MV-4-11 (cell line): ENCODE measurements at places on chromosomes 4 and X.
A peak's percentile ranks its signal among the peaks of the same experiment; 100 is the strongest.

DNA sequence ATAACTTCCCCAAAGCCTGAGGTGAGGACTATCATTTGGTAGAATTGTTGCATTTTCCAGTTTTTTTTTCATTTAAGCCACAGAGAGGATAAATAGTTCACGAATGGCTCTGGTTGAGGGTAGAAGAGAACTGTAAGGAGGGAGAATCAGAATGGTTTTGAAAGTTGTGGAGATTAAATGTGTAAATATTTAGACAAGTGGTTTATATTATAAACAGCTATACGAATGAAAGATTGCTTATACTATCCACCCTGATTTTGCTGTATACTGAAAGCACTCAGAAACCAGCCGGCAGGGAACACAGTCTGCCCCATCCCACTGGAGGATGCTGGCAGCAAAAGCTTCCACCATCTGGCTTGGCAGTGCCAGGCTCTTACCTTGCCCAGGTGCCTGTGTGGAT, 341.1 kb downstream of the RAPGEF2 start:
- DNase-seq = no peak

- DNase-seq = no peak
These were observed 478.4 kb upstream of the FAM241A start for GRCh38 chr4:111666826-111667360.

- DNase-seq = no peak
These were observed 1051.7 kb downstream of the C4orf33 start for GRCh38 chr4:130147641-130148040.

GRCh38 chr4:156764846-156765245, 206.8 kb downstream of the PDGFC start:
- no peak for DNase-seq

- no peak for DNase-seq
These were observed 164.8 kb downstream of the PTTG2 start for GRCh38 chr4:38124961-38125360.

GRCh38 chr4:75714011-75714410, 10.4 kb upstream of the USO1 start:
- DNase-seq = no peak

- no peak for DNase-seq
These were observed 4.7 kb downstream of the GLUD2 start for GRCh38 chrX:121052122-121052521.

DNA sequence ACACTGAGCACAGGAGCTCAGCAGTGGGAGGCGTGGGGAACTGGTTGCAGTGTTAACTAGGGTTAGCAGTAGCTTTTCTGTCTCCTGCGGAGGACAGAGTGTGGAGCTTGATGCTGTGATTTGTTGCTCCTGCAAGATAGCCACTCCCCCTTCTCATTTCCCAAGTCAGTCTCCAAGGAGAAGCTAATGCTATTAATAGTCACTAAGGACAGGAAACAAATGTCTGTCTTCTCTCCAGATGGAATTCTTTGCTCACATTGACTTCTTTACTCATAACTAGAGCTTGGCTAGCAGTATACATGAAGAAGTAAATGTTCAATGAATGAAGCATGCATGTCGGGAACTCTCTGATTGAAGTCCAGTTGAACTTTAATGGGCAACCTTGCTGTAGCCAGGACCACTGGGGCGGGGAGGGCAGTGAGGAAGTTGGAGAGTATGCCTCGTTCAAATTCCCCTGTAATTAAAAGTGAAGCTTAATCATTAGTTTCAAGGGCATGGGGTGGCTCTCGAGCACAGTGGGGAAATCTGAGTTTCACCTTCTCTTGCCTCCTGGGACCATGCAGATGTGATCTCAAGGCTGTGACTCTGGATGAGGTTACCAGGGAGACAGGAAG, 156.6 kb upstream of the SCML1 start:
- DNase-seq = no peak

DNA sequence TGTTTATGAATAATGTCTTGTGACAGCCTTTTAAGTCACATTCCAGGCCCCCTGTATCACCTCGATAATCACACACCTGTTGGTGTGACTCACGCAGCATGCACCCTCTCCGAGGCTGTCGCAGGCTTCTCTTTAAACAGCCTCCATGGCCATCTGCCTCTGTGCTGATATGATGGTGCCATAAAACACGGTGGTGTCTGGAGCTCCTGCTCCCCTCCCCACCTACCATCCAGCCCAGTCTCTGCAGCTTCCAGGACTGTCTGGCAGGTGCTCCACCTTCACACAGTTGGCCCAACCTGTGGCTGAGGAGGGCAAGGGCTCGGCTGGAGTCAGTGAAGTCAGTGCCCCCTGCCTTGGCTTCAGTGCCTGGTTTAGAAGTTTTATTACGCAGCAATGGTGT, 173.8 kb upstream of the RPL34 start:
- no peak for DNase-seq

DNA sequence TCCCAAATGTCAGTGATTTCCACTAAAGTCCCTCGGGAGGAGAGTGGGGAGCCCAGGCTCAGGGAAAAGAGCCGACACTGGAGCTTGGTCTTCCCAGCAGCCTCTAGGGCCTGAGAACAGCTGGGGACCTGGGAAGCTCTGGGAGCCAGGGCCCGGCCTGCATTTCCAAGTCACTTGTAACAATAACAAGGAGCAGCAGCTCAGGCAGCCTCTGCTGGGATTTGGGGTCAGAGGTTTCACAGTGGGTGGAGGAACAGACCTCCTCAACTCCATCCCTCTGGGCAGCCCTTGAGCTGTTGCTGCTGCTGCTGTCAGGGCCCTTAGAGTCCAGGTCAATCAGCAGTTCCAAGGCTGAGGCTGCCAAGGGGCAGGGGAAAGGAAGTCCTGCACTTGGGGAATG, 11.1 kb downstream of the STARD8 start:
- no peak for DNase-seq

DNA sequence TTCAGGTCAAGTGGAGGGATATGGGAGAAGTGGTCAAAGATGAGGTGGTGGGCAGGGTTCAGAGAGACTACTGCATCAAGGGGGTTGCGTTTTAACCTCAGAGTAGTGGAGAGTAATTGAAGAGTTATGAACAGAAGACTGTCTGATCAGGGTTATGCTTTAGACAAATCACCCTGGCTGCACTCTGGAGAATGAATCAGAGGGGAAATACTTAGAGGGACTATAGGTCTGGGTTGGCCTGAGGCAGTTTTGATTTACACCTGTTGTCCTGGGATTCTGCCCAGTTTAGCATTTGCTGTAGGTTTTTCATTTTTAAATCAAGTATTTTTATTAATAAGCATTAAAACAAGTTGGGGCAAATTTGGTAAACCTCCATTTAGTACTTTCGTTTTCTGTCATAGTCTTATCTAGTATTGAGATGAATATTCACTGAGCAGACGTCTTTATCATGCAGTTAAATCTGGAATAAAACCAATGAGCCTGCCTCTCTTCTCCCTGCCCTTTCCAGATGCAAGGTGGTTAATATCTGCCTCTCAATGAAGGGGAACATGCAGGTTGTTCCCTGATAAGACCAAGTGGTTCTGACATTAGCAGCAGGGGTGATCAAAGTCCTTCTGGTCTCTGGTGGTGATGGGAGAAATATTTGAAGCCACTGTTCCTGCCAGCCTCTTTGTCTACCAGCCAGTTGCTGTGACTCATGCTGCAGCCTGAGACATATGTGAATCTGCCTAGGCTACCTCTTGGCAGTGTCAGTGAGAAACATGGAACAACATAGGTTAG, 116.0 kb upstream of the RPS6KA3 start:
- no peak for DNase-seq

- DNase-seq = no peak
These were observed 15.3 kb downstream of the ADAMTS3 start for GRCh38 chr4:72553540-72554337.

GRCh38 chr4:139392797-139393196, 61.1 kb upstream of the RAB33B start:
- no peak for DNase-seq

- peak; percentile 17 for DNase-seq
These were observed 29.3 kb downstream of the DAPP1 start for GRCh38 chr4:99845708-99846469.

DNA sequence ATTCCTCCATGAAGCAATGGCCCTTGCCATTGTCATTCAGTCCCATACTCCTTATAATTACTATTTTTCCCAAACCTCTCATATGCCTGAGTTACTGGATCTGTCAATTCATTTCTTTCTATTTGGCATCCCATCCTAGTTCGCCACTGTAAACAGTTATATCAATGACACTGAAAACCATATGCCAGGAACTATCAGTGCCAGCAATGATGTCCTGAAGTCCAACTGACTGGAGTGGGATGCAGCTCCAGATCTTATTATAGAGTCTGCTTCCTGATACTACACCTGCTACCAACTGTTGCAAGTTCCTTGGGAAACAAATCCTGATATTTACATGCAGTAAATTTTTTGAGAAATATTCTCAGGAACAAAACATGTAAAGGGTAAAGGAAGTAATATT, 27.0 kb upstream of the BANK1 start:
- DNase-seq = no peak

DNA sequence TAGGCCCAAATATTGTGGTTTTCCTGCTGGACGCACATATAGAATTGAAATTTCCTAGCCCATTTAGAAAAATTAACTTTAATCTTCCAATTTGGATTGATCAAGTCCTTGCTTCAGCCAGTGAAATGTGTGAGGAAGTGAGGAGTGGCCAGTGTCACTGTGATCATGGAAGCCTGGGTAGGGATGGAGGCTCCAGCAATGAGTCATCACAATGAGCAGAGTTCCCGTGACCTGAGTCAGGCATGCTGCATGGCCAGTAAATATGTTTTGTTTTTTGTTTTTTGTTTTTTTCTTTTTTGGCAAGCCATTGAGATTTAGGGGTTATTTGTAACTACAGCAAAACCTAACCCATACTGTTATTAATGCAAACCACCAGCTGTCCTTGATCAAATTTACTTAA, 52.1 kb downstream of the IDS start:
- DNase-seq = no peak
